CD4-positive, alpha-beta T cell (primary cell): ENCODE measurements at places on chromosomes 12 and 14.

- DNase-seq, result no peak
These were observed 195.8 kb downstream of the FOXN3 start for GRCh38 chr14:89221109-89221810.

GRCh38 chr12:128708789-128709188 lies 115.0 kb downstream of the SLC15A4 start:
- no peak for DNase-seq

DNA sequence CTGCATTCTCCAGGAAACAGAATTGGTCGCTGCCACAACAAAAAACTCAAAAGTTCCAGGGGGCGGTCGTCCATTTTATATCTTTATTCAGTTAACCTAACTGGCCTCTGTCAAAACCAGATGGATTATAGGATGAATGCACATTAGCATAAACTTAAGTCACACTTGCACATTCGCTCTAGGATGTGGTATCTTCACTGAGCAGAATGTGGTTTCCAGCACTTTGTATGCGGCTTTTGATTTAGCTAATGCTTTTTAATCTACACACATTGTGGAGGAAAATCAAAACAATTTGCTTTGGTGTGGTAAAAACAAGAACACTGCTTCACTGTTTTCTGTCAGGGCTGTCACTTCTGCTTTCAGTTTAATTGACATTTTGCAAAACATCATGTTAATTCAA lies 4.5 kb downstream of the TAS2R50 start:
- DNase-seq, result no peak

DNA sequence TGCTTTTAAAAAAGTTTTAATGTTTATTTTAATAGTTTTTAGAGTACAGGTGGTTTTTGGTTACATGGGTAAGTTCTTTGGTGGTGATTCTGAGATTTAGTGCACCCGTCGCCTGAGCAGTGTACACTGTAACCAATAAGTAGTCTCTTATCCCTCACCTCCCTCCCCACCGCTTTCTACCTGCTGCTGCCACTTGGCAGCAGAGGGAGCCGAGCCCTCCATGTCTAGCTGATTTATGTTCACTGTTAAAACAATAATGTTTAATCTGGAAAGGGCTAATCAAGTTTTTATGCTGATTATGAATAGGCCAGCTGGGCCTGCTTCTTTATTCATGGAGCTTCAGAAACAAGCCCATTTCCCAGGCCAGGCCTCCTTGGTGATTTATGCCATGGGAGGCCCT lies 73.1 kb downstream of the ADCK1 start:
- no peak for DNase-seq

DNA sequence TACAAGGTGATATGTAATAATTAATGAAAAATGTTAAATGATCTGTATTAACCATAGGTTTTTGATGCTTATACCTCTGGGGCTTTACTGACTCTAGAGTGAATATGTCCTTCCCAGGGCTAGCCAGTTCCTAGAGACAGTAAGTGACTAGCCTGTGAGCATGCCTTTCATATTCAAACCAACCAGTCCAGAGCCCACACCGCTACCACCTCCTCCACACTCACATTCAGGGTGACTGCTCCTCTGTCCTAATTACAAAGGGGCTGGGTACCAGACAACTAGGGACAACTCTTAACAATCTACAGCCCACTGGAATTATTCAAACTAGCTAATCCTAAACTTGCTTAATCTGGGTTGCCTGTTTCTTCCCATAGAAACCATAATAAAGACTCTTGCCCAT lies 49.0 kb downstream of the RALGAPA1 start:
- DNase-seq, result no peak

DNA sequence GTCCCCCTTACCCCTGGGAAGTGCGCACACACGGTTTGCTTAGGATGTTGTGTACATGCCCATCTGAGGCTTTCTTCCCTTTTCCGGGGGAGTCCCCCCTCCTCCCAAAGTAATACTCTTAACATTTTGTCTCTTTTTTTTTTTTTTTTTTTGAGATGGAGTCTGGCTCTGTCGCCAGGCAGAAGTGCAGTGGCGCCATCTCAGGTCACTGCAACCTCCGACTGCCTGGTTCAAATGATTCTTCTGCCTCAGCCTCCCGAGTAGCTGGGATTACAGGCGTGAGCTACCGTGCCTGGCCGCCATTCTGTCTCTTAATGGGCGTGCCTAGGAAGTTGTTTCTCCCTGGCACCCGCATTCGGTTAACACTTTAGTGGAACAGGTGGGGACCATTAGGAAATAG lies 4.5 kb upstream of the GMFB start:
- DNase-seq, result no peak

- no peak for DNase-seq
These were observed 34.7 kb downstream of the BCL11B start for GRCh38 chr14:99237288-99237687.
